Stimulated activated CD4-positive, alpha-beta T cell treated with anti-CD3 and anti-CD28 coated beads, TNF-alpha, amount 100 ng/mL, for 1 hour (primary cell): ENCODE measurements at places on chromosomes 4 and X.

DNA sequence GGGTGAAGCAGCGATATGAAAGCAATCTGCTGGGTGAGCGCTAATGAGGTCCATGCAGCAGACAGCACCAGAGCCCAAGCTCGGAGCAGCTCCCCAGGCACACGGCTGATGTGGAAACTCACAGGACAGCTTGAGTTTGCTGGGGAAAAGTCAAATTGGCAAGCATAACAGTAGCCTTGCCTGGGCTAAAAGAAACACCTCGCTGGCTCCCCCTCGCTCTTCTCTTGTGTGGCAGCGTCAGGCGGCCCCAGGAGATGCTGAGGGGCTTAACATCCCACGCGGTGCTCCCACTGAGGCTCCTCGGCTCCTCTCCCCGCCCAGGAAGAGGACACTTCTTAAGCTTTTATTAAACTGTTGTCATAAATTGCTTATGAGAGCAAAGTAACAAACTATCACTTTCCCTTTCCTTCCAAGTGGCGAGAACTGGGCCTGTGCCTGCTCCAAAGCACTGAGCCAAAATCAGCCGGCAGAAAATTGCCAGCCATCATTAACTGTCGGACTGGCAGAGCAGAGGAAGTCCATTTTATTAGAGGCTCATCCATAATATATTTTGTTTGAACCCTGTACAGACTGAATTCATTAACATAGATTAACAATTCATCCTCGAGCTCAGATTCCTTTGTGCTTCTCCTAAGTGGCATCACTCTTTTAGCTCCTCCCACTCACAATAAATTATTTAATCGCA lies 111.4 kb downstream of the TSPAN5 start:
- no peak for DNase-seq

GRCh38 chr4:38769441-38769840 lies 13.3 kb downstream of the TLR10 start:
- DNase-seq, result no peak

DNA sequence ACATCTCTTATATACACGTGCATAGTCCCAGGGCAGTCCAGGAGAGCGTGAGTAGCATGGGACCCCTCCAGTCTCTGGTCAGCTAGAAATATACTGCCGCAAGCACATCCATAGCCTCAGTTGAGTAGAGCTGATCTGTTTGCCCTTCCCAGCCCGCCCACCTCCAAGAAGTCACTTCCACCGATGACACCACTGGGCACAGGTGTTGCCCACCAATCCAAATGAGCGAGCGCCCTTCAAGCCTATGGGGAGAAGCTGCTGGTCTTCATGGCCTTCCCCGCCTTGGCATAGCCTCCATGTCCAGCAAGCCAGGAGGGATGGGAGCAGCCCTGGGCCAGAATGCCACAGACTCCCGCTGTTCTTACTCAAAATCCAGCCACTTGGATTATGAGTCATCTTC lies 10.2 kb downstream of the DUSP9 start:
- no peak for DNase-seq

GRCh38 chrX:40539214-40540142 lies 41.3 kb upstream of the ATP6AP2 start:
- DNase-seq, result peak; percentile 29

DNA sequence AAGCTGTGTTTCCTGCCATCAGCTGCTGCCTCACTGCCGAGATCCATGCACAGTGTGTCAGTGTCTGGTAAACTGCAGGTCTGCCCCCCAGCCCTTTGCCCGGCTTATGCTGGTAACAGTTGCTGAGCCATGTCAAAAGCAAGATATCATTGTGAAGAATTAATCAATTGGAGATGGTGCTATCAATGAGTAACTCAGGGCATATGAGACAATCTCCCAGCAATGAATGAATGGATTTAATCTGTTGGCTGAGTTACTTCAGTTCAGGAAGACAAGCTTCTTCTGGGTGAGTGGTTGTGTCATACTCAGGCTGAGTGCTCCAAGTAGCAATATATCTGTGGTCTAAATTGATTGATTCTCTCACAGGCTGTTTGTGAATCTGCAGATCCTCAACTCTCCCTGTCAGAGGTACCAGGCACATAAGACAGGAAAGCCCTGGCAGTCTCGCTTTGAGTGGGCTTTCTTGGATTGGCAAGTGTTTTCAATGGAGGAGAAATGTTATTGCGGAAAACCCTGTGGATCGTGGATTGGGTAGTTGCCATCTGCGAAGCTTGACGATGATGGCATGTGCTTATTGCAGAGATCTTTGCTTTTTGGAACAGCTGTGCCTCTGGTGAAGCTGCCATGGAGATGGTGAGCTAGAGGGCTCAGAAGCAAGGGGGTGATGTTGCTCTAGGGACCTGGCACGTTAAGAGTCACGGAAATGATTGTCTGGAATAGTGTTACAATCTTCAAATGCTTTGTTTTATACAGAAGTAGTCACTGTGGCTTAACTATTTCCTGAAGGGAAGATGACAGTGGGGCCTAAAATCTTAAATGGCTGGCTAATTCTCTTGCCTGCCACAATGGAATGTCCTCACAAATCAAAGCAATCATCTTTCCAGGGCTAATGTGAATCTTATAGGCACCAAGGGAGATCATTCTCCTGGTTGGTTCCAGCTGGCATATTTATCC lies 147.6 kb upstream of the TBC1D9 start:
- DNase-seq, result no peak

GRCh38 chr4:83276299-83277040 lies 8.1 kb downstream of the COQ2 start:
- no peak for DNase-seq

GRCh38 chr4:3235581-3235980 lies 13.4 kb upstream of the MSANTD1 start:
- no peak for DNase-seq

DNA sequence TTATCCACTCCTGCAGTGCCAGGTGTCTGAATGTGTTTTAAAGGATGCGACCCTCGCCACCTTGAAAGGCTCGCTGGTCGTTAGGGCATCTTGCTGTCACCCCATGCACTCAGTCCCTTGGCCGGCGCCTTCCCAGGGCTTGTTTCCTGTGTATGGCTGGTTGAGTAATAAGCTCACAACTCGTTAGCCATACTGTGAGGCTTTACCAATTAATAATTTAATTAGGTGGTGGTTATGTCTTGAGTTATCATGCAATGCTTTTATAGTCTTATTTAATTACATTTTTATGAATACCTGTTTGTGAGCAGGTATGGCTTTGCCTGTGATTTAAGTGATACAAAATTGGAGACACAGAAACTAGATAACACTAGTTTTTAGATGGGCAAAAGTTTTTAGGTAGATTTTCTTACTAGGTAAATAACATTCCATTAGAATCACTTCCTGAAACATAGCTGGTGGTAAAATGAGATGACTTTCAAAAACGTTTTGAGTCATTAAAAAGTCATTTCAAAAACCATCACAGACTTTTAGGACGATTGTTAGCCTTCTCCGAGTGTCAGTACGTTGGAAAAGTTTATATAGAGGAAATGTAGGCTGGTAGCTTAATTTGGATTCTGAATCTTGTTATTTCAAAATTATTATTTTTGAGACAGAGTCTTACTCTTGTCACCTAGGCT lies 18.2 kb downstream of the PTTG2 start:
- no peak for DNase-seq
